NCI-H1417 treated with DMSO at 0.1 percent for 48 hours (cell line): ENCODE measurements at places on chromosomes 5 and 9.

DNA sequence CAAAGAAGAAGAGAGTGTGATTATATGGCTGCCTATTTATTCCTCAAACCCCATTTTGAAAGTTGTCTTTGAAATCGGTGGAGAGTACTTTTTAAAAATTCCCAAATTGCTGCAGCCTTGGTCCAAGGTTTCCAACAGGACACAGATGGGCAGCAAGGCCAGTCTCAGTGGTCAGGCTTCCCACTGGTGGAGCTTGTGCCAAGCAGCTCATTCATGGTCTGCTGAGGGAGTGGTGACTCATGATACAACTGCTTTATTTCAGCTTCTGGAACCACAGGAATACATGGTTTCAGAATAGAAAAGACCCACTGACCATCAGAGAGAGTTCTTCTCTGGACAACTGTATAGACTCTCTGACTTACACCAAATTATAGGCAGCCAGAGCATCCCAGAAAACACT is 673.1 kb upstream of the KLF4 start:
- DNase-seq = no peak

DNA sequence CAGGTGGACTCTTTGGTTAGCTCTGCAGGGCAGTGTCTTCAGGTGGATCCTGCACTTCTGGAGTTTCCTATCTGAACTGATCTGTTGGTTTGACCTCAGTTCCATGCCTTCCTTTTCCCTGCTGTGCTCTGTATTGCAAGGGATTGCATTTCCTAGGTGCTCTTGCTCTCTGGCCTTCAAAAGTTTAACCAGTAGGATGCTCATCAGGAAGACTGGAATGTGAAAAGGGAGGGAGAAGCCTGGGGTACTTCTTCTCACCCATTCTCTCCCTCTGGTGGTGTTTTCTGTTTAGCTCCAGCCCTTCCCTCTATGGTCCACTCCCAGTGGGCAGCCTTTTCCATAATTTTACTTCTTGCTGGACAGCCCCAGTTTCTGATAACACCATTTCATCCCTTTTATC is 78.5 kb downstream of the ZNF618 start:
- DNase-seq = no peak

- no peak for DNase-seq
These were observed 130.3 kb downstream of the RGS3 start for GRCh38 chr9:113593682-113594281.

- no peak for DNase-seq
These were observed 225.7 kb downstream of the CACNA1B start for GRCh38 chr9:138103111-138103848.
